ENCODE measurements at places on chromosomes 12 and 14.

DNA sequence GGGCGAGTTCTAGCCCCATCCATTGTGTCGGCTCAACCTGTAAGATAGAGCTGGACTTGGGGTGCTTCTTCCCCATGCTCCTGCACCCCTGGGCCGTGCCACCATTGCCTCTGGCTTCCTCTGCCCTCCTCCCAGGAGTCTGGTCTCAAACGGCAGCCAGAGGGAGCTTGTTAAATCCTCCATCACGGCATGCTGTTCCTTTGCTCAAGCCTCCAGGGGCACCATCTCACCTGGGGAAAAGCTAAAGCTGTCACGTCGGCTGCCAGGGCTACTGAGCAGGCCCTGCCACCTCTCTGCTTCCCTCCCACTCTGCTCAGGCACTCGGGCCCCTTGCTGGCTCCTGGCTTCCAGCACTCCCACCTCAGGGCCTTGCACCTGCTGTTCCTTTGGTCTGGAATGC is 140.4 kb downstream of the RBM19 start:
- no peak for DNase-seq

- DNase-seq: no peak
Measured at GRCh38 chr12:45789025-45789424, 59.5 kb downstream of the ARID2 start.

DNA sequence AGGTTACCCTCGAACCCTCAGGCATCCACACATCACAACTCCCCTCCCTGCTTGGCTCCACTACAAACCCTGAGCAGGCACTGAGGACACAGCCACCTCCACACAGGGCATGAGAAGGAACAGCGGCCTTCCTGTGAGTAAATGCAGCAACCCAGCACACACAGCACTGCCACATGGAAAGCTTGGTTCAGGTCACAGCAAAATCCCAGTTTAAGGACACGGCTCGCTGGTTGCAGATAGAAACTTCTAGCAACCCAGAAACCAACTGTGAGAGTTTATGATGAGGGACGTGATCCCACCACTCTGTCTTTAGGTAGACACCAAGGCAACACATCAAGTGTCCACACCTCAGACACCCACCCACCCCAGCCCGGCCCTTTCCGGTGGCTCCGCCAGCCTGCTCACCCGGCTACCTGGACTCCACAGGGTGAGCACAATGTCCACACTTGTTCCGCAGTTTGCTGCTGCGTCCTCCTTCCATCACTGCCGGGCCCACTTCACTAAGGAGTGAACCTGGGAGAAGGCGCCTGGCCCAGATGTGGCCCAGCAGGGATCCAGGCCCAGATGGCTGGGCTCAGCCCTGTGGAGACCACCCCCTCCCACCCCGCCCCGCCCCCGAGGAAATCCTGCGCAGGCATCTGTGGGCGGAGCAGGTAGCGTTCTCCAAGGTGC is 13.2 kb downstream of the CDCA4 start:
- no peak for DNase-seq

DNA sequence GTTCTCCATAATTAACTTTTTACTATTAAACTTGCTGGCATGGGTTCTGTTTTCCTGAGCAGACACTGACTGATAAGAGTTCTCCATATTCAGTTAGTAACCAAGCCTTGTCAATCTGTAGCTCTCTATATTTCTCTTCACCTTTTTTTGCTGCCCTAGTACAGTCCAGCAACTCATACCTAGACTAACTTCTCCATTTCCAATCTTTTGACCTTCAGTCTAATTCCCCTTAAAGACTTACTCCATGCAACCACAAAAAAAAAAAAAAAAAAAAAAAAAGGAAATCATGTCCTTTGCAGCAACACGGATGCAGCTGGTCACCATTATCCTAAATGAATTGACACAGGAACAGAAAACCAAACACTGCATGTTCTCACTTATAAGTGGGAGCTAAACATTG is 125.7 kb upstream of the KRAS start:
- DNase-seq: no peak
